Small intestine (tissue), 16 donors: ENCODE measurements at places on chromosomes 13 and 19. TPM values are rescaled to one million over a fixed set of nuclear protein-coding genes. Genes with fewer than 3 reads are reported as not detected.

- DNase-seq = no peak
Observed at GRCh38 chr13:73334445-73334844, 275.6 kb downstream of the KLF5 start.

GRCh38 chr19:48023011-48023410 is 20.9 kb downstream of the CABP5 start:
- no peak for DNase-seq

- DNase-seq = no peak
Observed at GRCh38 chr19:28936001-28936400, 276.9 kb downstream of the UQCRFS1 start.

DNA sequence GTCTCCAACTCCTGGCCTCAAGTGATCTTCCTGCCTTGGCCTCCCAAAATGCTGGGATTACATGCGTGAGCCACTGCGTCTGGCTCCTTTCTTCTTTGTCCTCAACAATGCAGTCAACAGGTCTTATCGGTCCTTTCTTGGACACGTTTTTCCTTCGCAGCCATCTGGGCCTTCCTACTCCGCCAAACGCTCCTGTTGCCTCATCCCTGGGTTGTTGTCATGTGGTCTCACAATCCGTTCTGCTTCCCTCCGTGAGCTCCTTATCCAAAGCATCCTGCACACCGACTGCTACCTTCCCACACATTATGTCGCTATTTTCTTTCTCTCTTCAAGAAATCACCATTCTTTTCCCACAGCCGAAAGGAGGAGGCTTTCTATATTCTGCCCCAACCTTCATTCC is 306.8 kb downstream of the DCLK1 start:
- DNase-seq = no peak

GRCh38 chr19:34501339-34502320 is 20.1 kb downstream of the WTIP start:
- peak; percentile 94 for DNase-seq

DNA sequence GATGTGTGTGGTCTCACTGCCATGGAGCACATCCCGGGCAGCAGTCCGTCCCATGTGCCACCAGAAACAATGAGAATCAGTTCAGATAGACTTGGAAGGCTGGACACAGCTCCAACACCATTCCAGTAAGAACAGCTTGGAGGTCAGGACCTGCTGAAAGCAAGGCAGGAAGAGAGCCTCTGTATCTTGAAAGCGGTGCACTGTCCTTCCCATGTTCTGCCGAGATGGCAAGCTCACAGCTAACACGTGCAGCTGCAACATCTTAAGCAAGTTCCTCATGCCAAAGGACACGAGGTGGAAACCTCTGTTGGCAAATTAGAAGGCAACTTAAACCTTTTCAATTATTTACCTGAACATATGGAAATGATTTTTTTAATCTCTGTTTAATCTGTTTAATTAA is 175.4 kb downstream of the DLEU7 start:
- no peak for DNase-seq

DNA sequence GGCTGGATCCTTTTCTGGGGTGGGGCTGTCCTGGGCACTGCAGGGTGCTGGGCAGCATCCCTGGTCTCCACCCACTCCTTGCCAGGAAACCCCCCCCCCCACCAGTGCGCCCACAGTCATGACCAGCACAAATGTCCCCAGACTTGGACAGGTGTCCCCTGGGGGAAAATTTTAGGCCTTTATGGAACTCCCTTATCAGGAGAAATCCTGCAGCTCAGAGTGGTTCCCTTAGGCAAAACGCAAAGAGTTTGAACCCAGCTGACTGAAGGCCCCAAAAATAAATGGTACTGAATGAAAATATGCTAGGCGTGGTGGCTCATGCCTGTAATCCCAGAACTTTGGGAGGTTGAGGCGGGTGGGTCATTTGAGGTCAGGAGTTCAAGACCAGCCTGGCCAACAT is 51.8 kb downstream of the GADD45B start:
- no peak for DNase-seq

- peak; percentile 96 for DNase-seq
Observed at GRCh38 chr19:925526-926322, at the start of gene ARID3A. Gene ARID3A (plus strand): TSS chr19:926035. CDS start chr19:929529, 3,494 bp downstream.

GRCh38 chr13:23561261-23561660 is 9.0 kb upstream of the TNFRSF19 start:
- DNase-seq = no peak

GRCh38 chr13:52419080-52419479 is 13.1 kb upstream of the THSD1 start:
- DNase-seq = no peak

DNA sequence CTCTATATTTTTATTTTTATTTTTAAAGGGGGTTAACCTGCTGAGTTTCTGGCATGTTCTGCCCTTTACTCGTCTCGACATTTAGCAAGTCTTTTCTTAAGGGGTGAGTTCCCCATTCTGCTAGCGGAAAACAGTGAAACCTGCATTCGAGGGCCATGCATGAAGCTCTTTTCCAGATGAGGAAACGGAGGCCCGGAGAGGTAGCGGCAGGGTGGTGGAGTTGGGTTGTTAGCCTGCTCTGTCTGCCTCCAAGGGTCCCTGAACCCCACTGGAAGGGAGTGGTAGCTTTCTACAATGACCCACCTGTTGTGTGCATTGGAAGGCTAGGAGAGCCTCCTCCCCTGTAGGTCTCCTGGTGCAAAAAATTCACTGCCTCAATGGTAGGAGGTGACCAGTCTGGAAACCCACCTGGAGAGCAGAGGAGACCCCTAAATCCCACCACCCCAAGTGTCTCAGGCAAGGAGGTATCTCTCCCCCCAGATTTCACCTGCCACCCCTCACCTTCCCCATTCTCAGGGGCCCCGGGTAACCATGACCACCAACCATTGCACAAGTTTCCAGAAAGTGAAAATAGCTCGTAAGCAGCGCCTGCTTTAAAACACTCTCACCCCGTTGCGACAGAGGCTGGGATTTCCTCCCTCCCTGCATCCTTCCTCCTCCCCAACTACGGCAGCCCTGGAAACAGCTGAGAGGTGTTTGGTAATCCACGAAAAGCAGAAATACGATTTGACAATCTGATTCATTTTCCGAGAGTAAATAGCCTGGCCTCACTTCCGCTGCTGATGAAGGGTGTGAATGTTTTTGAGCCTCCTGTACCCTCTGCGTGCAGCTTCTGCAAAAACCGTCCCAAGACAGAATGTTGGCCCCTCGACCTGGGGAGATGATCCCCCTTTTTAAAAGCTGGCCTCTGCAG is 3.5 kb downstream of the KLF2 start:
- DNase-seq = peak; percentile 34

GRCh38 chr19:35040826-35041547 is 534 bp upstream of the HPN start:
- peak; percentile 24 for DNase-seq

- DNase-seq = no peak
Observed at GRCh38 chr19:46959894-46960556, 59.6 kb upstream of the NPAS1 start.

- no peak for DNase-seq
Observed at GRCh38 chr19:634975-635652, 1.8 kb upstream of the POLRMT start.

- no peak for DNase-seq
Observed at GRCh38 chr19:49853852-49854377, 3.0 kb downstream of the PTOV1 start.

- no peak for DNase-seq
Observed at GRCh38 chr13:50645092-50645491, 198.4 kb downstream of the DLEU7 start.

DNA sequence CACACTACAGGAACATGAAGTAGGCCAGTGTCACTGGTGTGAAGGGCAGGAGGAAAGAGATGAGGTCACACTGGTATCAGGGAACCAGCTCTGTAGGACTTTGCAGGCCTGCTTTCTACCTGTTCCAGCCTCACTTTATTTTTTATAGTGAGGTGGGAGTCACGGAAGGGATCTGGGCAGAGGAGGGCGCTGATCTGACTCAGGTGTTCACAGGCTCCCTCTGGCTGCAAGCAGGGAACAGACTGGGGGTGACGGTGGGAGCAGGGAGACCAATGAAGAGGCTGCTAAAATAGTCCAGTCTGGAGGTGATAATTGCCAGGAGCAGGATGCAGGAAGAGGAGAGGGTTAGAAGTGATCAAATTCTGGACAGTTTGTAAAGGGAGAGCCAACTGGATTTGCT is 2.8 kb downstream of the THAP8 start:
- DNase-seq = peak; percentile 48

DNA sequence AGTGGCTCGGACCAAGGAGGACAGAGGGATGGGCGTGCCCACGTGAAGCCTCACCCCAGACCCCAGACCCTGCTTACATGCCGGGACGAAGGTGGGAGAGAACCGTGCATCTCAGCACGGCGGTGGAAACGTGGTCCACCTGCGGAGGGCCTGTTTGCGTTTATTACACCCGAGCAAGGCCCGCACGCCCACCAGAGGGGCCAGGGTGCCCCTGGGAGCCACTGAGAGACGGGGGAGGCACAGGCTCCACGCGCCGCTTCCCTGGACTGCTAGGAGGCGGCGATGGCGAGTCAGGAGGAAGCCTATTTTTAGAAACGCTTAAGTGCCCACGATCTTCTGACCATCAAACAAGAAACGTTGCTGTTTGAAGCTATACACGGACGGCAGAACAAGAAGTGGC is 80.7 kb downstream of the ATP11A start:
- DNase-seq = no peak

GRCh38 chr19:51587264-51588191 is 16.4 kb downstream of the ZNF175 start:
- DNase-seq = no peak

DNA sequence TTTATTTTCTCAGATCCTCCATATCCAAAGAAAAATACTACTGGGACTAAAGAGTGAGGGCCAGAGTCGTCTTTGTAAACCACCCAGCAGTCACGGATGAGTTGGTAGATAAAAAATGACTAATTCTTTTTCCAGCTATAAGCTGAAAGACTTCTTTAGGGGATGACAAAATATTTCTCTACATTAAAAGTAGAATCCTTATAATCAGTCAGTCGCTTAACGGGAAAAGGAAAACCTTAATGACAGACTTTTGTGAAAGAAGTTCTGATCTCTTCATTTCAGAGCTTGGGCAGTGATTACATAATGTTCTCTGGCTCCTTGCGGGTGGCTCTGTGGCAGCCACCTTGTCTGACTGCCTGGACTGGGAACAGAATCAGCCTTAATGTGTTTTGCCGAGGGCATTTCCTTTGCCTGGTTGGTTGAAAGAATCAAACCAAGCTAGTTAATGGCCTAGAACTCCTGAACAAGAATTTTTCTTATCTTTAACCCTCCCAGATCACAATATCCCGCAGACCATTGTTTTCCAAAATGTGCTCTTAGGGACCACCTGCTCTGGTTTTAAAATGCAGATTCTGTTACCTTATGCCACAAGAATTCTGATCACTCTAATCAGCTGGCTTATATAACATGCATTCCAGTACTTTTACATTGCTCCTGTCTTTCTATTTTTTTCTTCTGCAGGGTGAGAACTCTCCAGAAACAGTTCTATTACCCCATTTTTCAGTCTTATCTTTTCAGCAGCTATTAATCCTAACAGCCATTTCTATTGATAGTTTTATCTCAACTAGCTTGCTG is 2.5 kb downstream of the ITM2B start:
- DNase-seq = peak; percentile 55

DNA sequence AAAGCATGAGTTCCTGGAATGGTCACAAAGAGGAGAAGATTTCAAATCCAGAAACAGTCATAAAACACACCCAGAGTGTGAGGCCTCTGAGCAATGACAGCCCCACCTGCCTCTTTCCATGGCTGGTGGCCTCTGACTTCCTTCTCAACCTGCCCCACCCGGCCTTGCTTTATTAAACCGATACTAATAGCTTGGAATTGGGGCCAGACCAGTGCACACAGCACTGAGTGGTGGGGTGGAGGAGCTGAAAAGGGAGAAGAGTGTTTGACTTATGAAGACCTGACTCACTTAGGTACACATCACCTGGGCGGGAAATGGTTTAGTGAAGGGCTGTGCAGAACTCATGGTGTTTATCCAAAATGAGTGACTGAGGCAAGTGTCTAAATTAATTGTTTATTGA is 20.7 kb upstream of the CEACAM6 start:
- DNase-seq = peak; percentile 92

GRCh38 chr13:77831866-77832265 is 86.8 kb downstream of the EDNRB start:
- DNase-seq = no peak

GRCh38 chr13:45623516-45624090 is 8.1 kb upstream of the ERICH6B start:
- DNase-seq = peak; percentile 7

DNA sequence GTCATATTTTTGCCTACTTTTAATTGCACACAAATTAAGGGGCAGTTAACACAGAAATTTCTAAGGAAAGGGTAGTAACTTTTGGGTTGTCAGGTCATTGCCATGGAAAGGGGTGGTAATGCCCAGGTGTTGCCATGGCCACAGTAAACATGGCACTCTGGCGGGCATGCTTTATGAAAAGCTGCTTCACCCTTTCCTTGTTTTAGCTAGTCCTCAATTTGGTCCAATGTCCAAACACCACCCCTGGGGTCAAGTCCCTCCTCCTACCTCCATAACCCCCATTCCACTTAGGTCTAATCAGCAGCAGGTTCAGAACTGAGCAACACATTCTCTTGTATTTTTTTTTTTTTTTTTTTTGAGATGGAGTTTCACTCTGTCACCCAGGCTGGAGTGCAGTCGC is 6.6 kb downstream of the FFAR2 start:
- DNase-seq = no peak

- no peak for DNase-seq
Observed at GRCh38 chr19:14545716-14546082, 16.3 kb downstream of the TECR start.

DNA sequence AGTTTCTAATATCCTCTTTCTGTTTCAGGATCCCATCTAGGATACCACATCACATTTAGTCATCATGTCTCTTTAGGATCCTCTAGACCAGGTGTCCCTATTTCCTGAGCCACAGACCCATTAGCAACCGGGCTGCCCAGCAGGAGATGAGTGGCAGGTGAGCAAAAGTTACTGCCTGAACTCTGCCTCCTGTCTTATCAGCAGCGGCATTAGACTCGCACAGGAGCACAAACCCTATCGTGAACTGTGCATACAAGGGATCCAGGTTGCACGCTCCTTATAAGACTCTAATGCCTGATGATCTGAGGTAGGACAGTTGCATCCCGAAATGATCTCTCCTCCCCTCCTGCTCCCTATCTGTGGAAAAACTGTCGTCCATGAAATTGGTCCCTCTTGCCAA is 7.8 kb upstream of the CEBPG start:
- DNase-seq = peak; percentile 82

The IZUMO2 gene
- not detected for polyA plus RNA-seq

The KCNJ14 gene
- 0.43 TPM for polyA plus RNA-seq

The URI1 gene
- 25.9 TPM for polyA plus RNA-seq

The PABPC3 gene
- not detected for polyA plus RNA-seq

The ZNF180 gene
- 11.4 TPM for polyA plus RNA-seq

The ZNF534 gene
- polyA plus RNA-seq = not detected

The MUC16 gene
- polyA plus RNA-seq = not detected

The CPB2 gene
- polyA plus RNA-seq = not detected
